ENCODE measurements at places on chromosomes 5 and 9. TPM values are rescaled to one million over a fixed set of nuclear protein-coding genes. Genes with fewer than 3 reads are reported as not detected.

Gene PCDHB12
- total RNA-seq, result not detected

Gene NEURL1B
- 0.04 TPM for total RNA-seq

Gene NTRK2
- 0.25 TPM for total RNA-seq

Gene SGCD
- 0.02 TPM for total RNA-seq

Gene SLC24A2
- total RNA-seq, result not detected

Gene SLC45A2
- total RNA-seq, result not detected

Gene LHX6
- not detected for total RNA-seq

Gene GGTA1
- not detected for total RNA-seq

Gene ARHGEF37
- 0.15 TPM for total RNA-seq

Gene LECT2
- not detected for total RNA-seq

Gene SLC6A19
- not detected for total RNA-seq

Gene C9orf85
- total RNA-seq, result 11.2 TPM

Gene ZNF454
- not detected for total RNA-seq

Gene SLC36A3
- total RNA-seq, result not detected

Gene COQ4
- 52.3 TPM for total RNA-seq

Gene AQP3
- total RNA-seq, result 1.7 TPM

Gene BTNL8
- total RNA-seq, result not detected

Gene SHOC1
- total RNA-seq, result not detected

Gene BTF3
- total RNA-seq, result 1,035 TPM

Gene IRX2
- not detected for total RNA-seq

Gene RAPGEF1
- 136 TPM for total RNA-seq

Gene PCDHGB1
- not detected for total RNA-seq

Gene OMD
- not detected for total RNA-seq

Gene IL13
- total RNA-seq, result 17.8 TPM

Gene NRARP
- 3.0 TPM for total RNA-seq

Gene NCBP1
- 58.2 TPM for total RNA-seq

Gene SYK
- not detected for total RNA-seq

Gene RANBP17
- not detected for total RNA-seq

Gene CD14
- total RNA-seq, result 0.44 TPM

Gene DCP2
- total RNA-seq, result 64.0 TPM

Gene PRKACG
- not detected for total RNA-seq

Gene MROH2B
- not detected for total RNA-seq

Gene FKTN
- 16.8 TPM for total RNA-seq

Gene SPINK6
- not detected for total RNA-seq

Gene CTNND2
- total RNA-seq, result not detected

Gene ZDHHC11B
- total RNA-seq, result 0.17 TPM

Gene PRDM9
- total RNA-seq, result not detected

Gene IPO11
- total RNA-seq, result 76.1 TPM

Gene KIAA0825
- 1.3 TPM for total RNA-seq

Gene MOB3B
- 0.40 TPM for total RNA-seq

Gene BOD1
- 26.8 TPM for total RNA-seq

Gene ELOVL7
- 0.04 TPM for total RNA-seq

Gene MEIKIN
- total RNA-seq, result not detected

Gene FAT2
- not detected for total RNA-seq

Gene OR1N1
- total RNA-seq, result not detected

Gene GMCL2
- total RNA-seq, result not detected

Gene SEMA6A
- total RNA-seq, result not detected

Gene MTMR12
- 26.2 TPM for total RNA-seq

Gene CDH9
- not detected for total RNA-seq

Gene CENPH
- 58.5 TPM for total RNA-seq

Gene POLR1E
- 81.2 TPM for total RNA-seq

Gene PCDHA11
- total RNA-seq, result not detected

Gene FYB1
- 51.9 TPM for total RNA-seq

Gene PDE8B
- total RNA-seq, result not detected

Gene IFNA21
- total RNA-seq, result not detected

Gene GABRB2
- total RNA-seq, result not detected

Gene INSL4
- total RNA-seq, result not detected

Measured in activated CD8-positive, alpha-beta memory T cell treated with anti-CD3 and anti-CD28 coated beads for 36 hours (primary cell).